ENCODE measurements at places on chromosomes 5 and 9.
A peak's percentile ranks its signal among the peaks of the same experiment; 100 is the strongest.

DNA sequence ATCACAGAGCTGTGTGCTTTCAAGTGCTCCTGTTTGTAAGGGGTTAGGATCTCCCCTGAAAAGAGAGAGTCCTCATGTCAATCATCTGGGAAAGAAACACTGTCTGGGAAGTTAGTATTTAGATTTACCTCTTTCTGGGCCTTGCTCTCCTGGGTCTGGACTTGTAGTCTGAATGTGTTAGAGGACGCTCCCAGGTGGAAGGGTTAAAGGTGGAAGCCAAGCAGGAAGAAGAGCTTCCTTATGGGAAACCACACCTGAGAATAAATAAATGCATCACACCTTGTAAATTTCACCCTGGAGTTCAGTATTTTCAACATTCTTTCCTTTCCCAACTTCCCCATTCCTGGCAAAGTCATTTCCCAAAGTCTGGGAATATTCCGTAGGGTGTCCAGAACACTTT lies 1.3 kb downstream of the PLGRKT start:
- no peak for DNase-seq

DNA sequence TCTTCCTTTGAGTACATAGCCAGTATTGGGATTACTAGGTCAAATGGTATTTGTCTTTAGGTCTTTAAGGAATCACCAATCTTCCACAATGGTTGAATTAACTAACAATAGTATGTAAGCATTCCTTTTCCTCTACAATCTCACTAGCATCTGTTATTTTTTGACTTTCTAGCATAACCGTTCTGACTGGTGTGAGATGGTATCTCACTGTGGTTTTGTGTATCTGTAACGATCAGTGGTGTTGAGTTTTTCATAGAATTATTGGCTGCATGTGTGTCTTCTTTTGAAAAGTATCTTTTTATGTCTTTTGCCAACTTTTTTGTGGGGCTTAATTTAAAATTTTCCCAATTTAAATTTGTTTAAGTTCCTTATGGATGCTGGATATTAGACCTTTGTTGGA lies 81.5 kb upstream of the ASTN2 start:
- DNase-seq: no peak

DNA sequence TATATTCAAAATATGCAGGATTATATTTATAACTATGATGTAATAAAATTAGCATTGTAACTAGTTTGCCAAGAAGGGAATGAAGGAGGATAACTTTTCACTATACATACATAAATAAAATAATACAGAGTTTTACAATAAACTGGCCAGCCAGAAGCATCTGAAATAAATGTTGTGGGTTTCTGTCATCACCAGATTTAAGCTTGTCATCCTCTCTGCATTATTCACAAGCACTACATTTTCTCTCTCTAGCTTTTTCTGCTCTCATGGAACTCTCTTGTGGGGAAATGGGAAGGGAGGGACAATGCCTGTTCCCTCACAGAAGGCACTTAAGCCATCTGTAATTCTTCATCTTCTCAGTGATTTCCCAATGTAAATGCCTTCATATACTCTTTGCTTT lies 626.8 kb downstream of the SEMA5A start:
- no peak for DNase-seq

DNA sequence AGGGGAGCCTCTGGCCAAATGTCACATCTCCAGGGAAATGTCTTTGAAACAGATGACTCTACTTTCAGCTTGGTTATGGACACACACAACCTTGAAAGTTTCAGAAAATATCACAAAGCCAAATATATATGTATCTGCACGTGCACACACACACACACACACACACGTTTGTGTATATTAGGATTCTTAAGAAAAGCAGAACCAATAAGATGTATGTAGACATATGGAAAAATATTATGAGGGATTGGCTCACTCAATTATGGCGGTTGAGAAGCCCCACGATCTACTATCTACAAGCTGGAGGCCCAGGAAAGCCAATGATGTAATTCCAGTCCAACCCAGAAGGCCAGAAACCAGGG lies 194.9 kb downstream of the PALM2AKAP2 start:
- no peak for DNase-seq

GRCh38 chr5:78287833-78288232 lies 6.7 kb downstream of the AP3B1 start:
- DNase-seq: no peak

GRCh38 chr9:20624201-20625002 lies 2.1 kb upstream of the MLLT3 start:
- DNase-seq: peak; percentile 11

DNA sequence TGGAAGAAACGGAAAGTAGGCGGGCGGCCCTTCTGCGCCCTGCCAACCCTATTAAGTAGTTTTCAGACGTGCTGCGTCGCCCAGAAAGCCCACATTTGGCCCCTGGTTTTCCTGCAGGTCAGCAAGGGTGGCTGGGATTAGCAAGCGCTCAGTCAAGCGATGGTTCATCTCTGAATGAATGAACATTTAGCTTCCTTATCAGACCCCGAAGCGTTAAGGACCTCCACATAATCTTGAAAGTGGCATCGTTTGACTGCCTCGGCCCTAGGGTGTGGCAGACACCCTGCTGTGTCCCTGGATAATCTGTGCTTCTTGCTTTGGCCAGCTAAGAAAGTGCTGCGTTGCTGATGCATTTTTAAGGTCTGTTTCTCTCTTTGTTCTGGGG lies 684 bp downstream of the TOR1B start:
- no peak for DNase-seq

DNA sequence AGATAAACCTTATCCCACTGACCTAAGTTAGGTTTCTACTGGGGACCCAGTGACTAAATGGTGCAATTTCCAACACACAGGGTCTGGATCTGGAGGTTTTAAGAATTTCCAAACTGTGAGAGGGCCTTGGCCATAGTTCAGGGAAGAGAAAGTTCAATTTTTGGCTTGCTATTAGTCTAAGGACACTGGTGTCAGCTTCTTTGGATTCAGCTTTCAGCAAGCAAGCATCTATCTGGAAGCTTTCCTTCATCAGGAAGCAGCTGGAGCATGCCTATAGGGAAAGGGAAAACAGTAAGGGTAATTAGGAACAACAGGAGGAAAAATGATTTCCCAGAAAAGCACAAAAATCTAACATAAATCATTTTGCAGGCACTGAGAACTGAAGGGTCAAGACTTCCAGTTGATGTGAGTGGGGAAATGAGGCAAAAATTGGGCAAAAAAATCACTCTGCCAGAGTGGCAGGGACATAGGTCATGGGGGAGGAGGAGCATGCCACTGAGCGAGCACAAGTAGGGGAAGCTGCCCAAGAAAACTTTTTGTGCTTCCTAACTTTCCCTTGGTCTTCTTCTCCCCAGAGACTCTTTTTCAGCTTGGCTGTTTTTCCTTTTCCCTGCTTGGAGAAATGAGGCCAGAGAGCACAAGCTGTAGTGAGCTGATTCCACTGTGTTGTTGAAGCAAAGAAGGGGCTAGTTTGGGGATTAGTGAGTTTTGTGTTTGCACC lies 299.6 kb downstream of the FGF10 start:
- DNase-seq: no peak

GRCh38 chr9:138006576-138007233 lies 129.1 kb downstream of the CACNA1B start:
- no peak for DNase-seq

- no peak for DNase-seq
Measured at GRCh38 chr5:80059354-80059980, 24.3 kb downstream of the THBS4 start.

DNA sequence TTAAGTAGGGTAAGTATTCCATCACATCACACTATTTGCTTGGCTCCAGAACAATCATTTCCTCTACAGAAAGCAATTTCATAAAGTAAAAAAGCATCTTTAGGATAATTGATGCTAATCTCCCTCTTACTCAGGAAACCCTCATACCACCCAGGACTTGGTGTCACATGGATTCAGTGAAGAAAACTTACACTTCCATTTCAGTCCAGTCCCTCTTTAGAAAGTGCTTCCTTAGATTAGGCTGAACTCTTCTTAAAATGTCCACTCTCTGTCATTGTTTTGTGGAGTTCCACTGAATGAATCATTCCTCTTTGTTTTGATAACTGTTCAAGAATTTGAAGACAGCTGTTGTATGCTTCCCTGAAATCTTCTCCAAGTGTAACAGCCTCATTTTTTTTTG lies 144.0 kb upstream of the ZNF462 start:
- DNase-seq: no peak

GRCh38 chr5:153404747-153405146 lies 85.7 kb upstream of the GRIA1 start:
- DNase-seq: no peak

DNA sequence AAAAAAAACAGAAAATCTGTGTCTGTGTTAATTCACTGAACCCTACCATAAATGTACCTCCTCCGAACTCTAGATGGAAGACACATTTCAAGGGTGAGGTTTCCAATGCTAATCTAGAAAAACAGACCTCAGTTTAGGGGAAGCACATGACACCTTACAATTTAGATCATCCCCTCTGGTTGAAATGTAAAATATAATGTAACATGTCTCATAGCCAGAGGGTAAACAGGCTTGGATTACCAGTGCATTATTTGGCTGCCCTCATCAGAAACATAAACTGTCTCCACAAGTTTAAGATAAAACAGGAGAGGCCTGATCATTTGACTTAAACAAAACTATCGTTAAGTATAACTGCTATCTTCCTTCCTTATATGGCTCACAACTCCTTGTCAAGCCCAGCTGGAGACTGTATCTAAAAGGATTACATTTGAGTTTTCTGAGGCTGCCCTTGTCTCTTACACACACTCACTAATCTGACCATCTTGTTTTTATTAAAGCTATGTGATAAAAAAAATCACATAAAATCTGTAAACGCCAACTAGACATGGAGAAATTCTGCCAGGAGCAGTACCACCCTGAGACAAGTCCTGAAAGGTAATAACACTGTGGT lies 105.7 kb downstream of the LURAP1L start:
- DNase-seq: no peak

DNA sequence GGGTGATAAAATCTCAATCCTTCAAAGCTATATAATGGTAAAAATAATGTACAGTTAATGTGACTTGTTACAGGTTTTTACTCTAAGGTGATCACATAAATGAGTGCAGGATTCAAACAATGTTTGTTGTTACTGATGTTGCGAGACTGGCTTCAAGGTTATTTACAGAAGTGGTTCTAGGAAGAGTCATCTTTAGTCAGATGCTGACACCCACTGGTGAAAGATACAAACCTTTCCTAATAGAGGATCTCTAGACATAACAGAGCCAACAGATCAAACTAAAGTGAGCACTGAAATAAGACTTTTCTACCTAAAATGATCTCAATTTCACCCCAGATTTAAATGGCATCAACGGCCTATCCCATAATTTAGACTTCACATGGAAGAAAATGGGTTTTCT lies 20.2 kb downstream of the ARSB start:
- peak; percentile 27 for DNase-seq

Data from DMS79 (cell line).